ENCODE measurements at places on chromosomes 6 and 20.

DNA sequence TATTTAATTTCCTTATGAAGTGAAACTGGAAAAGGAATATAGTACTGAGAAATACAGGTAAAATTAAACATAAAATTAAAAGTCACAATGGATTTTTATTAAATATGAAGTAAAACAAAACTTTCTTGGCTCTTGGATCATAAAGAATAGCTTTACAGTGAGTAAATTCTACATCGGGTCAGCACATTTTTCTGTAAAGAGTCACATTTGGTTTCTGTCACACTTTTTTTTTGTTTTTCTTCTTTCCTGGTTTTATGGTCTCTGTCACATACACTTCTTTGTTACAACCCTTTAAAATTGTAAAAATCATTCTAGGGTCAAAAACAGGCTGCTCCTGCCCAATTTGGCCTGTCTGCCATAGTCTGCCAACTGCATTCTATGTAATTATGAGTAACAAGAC lies 254.4 kb upstream of the POU3F2 start:
- no peak for DNase-seq

DNA sequence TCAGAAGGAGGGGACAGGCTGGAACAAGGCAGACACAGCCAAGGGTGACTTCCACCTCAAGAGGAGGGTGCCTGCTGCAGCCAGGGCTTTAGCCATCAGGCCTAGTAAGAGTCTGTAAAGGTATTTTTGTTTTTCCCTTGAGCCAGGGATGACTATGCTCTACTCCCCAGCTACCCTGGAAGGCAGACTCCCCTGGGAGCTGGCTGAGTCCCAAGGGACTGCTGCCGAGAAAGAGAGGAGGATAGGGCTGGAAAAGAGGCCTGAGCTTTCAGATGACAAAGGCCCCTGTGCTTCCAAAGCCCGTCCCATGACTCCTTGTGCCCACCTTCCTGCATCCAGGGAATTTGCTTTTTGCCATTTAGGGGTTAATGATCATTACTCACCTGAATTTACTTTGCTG lies 14.0 kb upstream of the GSTA4 start:
- DNase-seq = no peak

- DNase-seq = no peak
Observed at GRCh38 chr20:24779946-24780345, 169.1 kb upstream of the CST7 start.

GRCh38 chr6:130765181-130765727 lies 62.0 kb upstream of the SMLR1 start:
- no peak for DNase-seq

DNA sequence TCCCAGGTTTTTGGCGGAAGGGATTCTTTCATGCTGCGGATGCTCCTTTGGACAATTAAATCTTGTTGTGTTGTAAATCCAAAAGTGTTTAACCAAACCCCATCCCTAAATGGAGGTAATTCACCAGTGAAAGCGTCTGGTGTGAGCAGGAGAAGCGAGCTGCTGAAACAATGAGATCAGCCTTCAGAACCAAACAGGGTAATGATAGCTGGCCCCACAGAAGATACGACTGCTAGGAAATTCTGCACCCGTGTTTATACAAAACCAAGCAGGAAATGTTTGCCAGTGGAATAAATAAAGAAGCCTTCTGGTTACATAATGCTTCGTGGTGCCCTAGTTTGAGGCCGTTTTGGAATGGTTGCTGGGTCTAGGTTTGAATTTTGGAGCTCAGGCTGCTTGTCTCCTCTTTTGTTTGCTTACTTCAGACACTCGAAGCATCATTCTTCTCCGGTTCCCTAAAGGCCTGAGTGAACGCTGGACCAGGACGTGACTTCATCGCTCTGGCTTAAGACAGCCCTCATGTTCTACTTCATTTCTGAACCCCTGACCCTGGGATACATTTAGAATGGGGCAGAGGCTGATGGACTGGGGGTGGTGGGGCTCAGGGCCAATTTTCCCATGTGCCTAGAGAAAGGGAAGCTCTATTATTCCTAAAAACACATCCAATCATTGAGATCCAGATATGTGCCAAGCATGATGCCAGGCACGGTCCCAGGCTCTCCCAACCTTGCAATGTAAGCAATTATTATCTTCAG lies 61.6 kb upstream of the JAG1 start:
- no peak for DNase-seq

DNA sequence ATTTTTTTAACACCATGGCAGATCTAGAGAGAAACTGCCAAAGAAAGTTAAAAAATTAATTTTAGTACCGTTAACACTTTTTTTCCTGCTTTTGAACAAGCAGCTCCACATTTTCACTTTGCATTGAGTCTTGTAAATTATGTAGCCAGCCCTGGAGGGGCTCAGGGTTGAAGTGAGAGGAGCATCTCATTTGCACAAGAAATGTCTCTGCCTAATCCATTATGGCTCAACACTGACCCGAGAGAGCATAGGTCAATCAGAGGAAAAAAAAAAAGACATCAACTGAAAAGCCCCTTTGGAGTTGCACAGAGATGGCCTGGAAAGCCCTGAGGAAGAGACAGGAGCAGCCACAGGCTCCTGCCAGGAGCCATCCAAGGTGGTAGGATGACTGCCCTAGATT lies 4.3 kb upstream of the SLPI start:
- DNase-seq = no peak

DNA sequence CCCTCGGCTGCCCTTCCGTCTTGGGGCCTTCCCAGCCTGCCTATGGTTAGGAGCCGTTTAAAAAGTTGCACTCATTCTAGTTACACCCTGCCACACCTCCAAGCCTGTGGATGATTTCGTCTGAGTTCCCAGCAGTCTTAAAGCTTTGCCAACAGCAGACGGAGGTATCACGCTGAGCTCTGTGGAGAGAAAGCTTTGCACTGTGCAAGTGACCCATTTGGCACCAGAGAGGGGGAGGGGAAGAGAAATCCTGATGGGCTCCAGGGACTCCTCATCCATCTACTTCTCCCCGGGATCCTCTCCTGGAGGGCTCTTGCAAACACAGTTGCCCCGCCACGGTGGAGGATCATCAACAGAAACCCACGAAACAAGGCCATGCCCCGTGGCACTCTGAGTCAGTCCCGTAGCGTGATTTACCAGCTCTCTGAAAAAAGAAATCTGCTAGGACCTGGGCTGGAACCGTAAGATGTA lies 98.8 kb upstream of the CITED2 start:
- no peak for DNase-seq

DNA sequence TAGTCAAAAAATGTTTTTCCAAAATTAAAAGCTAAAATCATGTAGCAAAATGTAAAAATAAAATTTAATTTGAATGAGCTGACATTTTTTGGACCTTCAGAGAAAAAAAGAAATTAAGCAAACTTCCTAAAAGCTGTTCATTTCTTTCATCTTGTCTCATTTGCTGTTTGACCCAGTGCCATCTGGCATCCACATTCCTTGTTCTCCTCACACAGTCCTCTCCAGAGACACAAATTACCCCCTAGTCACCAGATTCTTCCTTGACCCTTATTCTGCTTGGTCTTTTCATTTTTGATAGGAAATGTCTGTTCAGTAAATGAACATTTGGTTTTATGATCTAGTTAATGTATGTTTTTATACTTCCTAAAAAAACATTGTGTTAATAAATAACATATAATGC lies 55.2 kb downstream of the HDDC2 start:
- no peak for DNase-seq

- DNase-seq = no peak
Observed at GRCh38 chr6:157181649-157182048, 141.7 kb downstream of the TMEM242 start.

- no peak for DNase-seq
Observed at GRCh38 chr6:106513808-106514582, 115.3 kb downstream of the RTN4IP1 start.

GRCh38 chr6:33705268-33705885 lies 6.1 kb downstream of the UQCC2 start:
- no peak for DNase-seq

DNA sequence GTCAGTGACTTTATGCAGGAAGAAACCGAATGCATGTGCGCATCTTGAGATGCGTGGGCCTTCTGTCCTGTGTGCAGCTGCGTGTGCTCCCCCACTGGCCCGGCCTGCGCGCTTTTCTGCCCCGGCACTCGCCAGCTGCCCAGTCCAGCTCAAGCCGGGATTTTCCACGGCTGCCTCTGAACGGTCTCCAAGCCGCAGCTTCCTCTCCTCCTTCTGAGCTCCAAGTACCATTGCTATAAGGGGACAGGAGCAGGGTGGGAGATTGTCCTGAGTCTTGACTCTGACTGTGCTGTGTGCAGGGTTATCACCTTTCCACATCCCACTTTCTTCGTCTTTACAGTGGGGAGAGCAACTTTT lies 302.8 kb downstream of the THBS2 start:
- no peak for DNase-seq

Data from stimulated activated CD4-positive, alpha-beta T cell treated with anti-CD3 and anti-CD28 coated beads, Interleukin-1b, Interleukin-23, amount 100 ng/mL, for 1 hour (primary cell).